ENCODE measurements at places on chromosomes 6 and 20.

- DNase-seq, result no peak
These were observed 17.6 kb downstream of the BPIFB4 start for GRCh38 chr20:33097001-33097400.

DNA sequence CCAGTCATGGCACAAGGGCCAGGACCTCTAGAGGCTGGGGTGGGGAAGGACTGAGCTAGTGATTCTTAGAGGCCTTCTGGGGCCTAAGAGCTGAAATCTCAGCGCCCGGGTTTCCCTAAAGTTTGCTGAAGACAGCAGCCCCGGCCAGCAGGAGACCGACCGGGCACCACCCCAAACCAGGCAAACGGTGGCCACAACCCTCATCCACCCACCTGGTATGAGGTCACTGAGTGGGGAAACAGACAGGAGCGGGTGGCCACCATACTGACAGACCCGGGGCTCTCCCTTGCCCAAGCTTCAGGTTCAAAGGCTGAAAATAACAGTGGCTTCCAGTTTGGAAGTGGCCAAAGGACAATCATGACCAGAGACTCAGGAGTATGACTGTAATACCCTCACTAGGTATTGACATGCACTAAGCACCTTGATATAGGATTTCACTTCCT, 35.0 kb upstream of the ID1 start:
- DNase-seq, result no peak

- peak; percentile 51 for DNase-seq
These were observed 16.6 kb downstream of the SLC22A1 start for GRCh38 chr6:160137989-160138835.

- DNase-seq, result no peak
These were observed 87.3 kb upstream of the NHSL1 start for GRCh38 chr6:138586638-138587037.

- no peak for DNase-seq
These were observed 2.7 kb downstream of the SLC2A10 start for GRCh38 chr20:46712056-46712636.

- no peak for DNase-seq
These were observed 21.0 kb downstream of the BPIFB1 start for GRCh38 chr20:33304046-33304445.

DNA sequence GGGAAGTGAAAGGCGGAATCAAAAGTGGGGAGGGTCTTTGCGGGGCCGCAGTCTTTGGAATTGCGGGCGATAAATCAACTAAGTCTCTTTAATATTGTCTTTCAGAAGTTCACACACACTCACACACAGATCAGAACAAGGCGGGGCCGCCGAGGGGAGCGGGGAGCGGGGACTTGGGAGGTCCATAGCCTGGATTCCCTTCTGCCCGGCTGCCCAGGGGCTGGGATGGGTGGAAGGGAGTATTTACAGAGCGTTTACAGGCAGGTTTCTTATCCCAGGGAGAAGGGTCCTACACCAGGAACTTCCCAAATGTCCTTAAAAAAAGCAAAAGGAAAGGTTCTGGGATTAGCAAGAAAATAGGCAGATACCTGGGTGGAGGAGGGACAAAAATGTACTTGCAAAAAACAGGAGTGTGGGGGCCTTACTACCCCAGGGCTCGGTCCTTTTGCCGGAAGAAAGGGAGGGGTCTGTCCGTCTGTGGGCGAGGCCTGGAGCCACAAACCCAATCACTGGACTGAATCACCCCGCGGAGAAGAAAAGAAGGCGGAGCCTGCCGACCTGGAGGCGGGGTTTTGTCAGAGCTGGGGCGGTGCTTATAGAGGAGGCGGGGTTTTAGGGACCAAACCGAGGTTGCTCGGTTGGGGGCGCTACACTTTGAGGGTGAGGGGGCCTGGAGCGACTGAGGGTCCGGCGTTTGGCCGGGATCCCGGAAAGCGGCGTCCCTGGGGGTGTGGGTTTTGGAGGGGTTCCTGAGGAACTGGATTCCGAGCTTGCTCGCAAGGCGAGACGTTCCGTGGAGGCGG, 3.2 kb downstream of the PRRT1 start:
- no peak for DNase-seq

GRCh38 chr6:111173946-111174345, 86.6 kb downstream of the SLC16A10 start:
- peak; percentile 16 for DNase-seq

DNA sequence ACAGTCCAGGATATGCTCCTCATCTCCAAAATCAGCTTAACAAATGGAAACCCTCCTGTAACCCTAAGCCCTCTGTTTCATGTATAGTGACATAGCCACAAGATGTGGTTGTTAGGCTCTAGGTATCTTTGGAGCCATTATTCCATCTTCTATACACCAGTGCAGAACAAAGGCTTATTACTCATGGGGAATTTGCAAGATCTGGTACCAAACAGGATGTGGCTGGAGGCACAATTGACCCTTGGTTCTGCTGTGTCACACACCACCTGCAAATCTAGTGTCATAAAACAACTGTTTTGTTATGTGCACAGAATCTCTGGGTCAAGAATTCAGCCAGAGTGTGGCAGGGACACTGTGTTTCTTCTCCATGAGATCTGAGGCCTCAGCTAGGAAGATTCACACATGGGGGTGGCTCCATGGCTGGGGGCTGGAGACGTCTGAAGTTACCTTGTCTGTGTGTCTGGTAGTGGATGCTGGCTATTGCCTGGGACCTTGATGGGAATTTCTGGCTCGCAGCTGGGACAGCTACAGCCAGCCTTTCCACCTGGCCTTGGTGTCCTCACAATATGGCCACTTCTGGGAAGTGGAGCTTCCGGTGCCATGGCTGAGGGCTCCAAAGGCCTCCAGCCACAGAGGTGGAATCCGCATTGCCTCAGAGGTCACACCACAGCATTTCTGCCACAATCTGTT, 369.9 kb downstream of the CDH26 start:
- no peak for DNase-seq

- DNase-seq, result no peak
These were observed 2.7 kb downstream of the GFRA4 start for GRCh38 chr20:3660262-3661059.

DNA sequence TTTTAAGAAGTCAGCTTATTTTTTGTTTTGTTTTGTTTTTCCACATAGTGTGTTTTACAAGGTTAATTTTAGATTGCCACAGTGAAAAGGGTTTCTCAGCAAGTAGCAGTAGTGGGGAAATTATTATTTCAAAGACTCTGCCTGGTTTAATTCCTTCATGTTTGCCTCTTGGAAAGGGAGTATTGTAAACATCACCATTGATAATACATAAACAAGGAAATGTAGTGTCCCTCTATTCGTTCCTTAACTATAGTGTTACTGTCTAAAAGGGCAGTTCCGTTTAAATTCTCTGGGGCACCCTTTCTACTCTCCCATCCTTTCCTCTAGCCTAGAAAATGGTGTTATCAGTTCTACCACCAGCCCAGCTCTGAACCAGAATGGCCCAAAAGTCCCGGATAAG, 391.0 kb upstream of the SOX4 start:
- no peak for DNase-seq

DNA sequence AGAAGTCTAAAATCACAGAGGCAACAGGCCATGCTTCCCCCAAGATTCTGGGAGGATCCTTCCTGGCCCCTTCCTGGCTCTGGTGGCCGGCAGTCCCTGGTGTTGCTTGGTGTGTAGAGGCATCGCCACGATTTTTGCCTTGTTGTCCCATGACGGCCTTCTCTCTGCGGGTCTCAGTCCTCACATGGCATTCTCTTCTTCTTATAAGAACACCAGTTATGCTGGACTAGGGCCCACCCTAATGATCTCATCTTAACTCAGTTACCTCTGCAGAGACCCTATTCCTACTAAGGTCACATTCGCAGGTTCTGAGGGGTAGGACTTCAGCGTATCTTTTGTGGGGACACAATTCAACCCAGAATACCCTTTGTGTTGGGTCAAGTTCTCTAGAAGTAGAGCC, 168.0 kb downstream of the LINC00237 start:
- DNase-seq, result no peak

GRCh38 chr20:9985773-9986172, 49.0 kb upstream of the ANKEF1 start:
- no peak for DNase-seq

DNA sequence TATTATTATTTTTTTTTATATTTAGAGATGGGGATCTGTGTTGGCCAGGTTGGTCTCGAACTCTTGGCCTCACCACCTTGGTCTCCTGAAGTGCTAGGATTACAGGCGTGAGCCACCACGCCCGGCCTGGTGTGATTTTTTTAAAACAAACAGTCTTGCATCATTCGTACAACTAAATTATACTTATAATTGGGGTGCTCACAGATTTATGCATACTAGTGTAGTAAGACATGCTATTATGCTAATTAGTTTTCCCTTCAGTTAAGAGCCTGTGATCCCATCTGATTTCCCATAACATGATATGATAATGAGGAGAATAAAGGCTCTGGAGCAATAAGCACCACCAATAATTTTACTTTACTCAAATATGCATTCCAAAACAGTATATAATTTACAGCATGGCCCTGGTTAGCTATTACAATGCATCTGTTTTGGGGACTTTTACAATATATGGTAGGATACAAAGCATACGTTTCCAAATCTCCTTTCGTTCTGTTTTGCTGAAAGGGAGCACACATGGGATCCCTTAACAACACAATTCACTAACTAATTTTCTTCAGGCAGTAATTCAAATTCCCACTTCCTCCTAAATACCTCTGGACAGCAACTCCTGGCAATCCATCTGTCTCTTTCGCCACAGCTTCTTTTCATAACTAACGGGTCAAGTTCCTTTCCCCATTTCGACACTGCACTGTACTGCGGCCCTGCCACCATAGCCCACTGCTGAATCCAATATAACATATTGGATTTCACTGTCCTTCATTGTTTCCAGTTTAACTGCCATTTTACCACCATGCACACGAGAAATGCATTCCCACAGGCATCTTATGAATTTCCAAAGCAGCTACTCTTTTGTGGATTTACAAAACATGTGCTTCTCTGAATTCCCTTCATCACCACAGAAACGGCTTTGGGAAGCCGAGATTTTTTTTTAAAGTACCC, 1.7 kb downstream of the NUDT3 start:
- DNase-seq, result peak; percentile 55

All from Kasumi-1 (cell line).